Activated naive CD4-positive, alpha-beta T cell (primary cell): ENCODE measurements at places on chromosomes 2 and 18.

- DNase-seq = no peak
Measured at GRCh38 chr2:190382851-190383250, 25.3 kb upstream of the MFSD6 start.

DNA sequence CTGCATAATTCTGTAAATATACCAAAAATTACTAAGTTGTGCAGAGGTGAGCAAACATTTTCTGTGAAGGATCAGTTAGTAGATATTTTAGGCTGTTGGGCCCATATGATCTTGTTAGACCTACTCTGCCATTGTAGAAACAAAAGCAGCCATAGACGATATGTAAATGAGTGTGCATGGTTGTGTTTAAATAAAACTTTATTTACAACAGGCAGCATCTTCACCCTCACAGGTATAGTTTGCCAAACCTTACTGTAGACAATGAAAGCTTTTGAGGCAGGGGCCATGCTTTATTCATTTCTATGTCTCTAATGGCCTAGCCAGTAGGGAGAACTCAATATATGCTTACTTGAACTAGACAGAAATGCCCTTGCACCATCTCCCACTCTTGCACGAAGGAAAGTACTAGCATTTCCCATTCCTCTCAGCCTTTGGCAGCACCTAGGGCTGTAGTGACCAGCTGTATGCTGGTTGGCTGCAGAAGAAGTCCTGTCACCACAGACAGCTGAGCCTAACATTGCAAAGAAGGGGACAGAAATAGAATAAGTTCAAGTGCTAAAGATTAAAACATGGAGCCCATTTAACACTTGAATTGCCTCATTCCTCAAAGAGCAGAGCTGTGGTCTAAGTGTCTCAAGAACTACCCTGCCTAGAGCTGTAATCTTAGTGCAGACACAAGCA is 305.1 kb upstream of the MGAT5 start:
- no peak for DNase-seq

DNA sequence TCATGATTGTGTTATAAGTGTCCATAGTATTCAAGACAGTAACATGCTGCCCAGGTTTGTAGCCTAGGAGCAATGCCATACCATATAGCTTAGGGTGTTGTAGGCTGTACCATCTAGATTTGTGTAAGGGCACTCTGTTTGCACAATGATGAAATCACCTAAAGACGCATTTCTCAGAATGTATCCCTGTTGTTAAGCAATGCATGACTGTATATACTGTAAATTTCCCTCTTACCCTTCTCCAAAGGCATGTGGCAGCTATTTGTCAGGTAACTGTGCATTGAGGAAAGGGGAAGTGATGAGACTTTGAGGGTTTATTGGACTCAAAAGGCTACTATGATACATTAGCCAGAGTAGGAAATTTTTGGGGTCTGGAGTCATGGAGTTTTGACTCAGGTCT is 180.8 kb downstream of the VAPA start:
- DNase-seq = no peak

GRCh38 chr2:37230581-37230980 is 815 bp downstream of the CEBPZ start:
- no peak for DNase-seq

DNA sequence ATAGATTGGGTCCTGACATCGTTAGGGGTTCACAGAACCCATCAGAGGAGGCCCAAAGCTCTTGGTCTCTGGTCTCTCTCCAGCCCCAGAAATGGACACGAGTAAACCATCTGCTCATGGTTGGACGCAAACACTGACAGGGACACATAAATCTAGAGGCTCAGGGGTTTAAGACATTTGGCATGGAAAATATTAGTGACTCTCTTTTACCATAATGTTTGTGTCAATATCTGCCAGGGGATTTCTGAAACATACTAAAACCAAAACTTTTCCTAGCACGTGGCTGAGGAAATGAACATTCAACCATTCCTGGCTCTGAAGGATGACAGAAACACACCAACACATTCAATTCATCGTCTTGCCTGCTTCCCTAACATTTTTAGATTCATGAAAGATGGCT is 226.2 kb downstream of the SP3 start:
- DNase-seq = no peak

- no peak for DNase-seq
Measured at GRCh38 chr18:61031626-61032025, 301.6 kb upstream of the CDH20 start.

GRCh38 chr2:240296104-240296406 is 139.4 kb upstream of the GPC1 start:
- DNase-seq = no peak

DNA sequence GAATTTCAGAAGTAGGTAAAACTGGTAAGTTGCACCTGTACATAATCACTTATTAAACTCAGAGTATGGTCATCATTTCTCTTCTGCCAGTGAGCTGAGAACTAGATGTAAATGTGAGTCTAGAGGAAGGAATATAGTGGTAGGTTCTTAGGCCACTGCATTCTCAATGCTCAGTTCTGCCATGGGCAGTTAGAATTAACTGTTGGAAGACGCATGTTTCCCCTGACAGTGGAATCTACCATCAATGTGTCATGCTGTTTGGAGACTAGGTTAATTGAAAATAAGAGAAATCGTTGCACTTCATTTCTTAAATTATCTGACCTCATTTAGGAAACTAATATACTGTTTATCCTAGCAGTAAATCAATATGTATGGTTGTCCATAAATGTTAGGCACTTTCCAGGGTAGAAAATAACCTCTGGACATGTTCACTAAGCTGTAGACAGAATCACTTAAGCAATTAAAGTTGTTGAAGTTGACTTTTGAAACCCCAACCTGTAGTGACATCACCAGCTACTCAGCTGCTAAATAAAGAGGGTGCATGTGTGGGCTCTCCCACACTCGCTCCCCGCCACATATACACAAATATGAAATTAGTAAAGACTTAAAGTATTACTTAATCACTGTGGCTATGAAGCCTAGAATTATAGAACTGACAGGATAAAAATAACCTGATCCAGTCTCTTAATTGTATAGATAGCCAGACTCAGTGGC is 91.5 kb upstream of the NOSTRIN start:
- DNase-seq = no peak

GRCh38 chr2:95264624-95265023 is 9.6 kb upstream of the PROM2 start:
- DNase-seq = no peak

DNA sequence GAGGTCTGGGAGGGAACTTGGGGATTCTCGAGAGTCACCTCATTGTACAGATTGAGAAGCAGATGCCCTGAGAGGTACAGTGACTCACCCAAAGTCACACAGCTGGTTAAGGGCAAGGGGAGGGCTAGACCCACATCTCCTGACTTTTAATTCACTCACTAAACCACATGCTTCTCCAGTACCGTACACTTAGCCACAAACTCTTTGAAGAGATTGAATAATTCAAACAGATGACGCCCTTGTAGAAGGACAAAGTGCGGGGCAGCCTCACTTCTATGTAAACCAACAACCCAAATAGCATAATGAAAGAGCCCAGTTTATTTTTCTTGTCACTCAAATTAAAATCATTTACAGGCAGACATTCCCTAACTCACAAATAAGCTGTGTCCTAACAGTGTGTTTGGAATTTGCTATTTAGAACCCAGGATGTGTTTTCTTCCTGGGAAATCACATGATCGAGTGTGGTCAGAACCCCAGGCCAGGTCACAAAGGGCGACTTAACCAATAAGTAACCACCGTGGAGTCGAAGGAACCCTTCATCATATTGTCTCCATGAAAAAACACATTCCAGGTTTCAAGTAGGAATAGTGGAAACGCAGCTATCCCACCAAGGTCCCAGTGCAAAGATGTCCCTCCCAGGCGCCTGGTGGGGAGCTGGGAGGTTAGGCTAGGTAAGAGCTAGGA is 35.8 kb upstream of the PTPN4 start:
- DNase-seq = no peak

- no peak for DNase-seq
Measured at GRCh38 chr18:63753676-63754075, 21.5 kb upstream of the SERPINB7 start.

DNA sequence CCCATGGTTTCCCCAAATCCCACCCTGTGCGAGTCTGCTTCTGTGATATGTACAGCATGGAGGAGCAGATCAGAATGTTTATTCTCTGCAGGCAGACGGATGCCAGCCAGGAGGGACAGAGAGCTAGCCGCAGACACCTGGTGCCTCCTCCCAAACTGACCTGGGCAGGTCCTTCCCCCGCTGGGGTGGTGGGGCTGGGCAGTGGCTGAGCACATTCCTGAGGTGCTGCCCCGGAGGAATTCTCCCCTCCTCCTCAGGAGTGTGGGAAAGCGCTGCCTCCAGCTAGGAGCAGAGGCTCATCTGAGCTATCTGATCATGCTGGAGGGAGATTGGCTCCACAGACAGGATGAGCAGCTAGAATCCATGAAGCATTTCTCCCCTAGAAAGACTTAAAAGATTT is 21.7 kb downstream of the C2orf92 start:
- DNase-seq = no peak

GRCh38 chr2:42421157-42421485 is 60.1 kb upstream of the COX7A2L start:
- DNase-seq = no peak

DNA sequence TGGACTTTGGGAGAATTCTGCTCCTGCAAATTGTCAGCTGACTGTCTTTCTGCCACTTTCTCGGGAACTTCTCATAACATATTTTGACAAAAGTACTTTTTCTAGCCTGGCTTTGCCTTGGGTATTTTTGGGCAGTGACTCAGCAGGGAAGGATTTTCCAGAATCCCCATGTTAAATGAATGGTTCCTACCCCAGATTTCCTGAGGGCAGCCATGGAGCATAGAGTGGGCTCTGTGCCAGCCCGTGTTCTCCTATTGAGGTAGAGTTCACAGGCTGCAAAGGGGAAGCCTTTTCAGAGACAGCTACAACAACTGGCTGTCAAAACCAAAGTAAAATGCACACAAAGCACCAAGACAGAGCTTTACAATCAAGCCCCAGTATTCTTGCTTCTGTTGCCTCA is 59.8 kb downstream of the BMP10 start:
- no peak for DNase-seq

GRCh38 chr18:46321955-46322354 is 217.8 kb downstream of the HAUS1 start:
- no peak for DNase-seq

DNA sequence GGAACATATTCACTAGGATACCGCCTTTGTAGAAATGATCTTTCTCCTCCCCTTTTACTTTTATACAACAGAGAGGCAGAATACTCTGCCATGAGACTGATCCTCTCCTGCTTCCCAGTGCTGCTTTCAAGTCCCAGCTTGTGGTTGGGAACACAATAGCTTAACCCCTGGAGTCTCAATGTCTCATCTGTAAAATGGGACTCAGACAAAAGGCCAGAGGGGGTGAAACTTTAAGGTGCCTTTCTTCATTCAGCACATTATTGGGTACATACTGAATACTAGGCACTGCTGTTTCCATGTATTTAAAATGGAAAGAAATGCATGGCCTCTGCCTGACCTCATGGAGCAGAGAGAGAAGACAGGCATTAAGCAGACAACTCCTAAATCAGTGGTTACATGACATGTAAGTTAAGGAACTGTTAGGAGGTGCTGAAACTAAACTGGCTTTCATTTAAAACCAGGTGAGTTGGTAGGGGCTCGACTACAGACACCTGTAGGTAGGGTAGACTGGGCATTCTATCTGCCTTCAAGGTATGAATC is 53.8 kb downstream of the MAP4K4 start:
- DNase-seq = no peak

DNA sequence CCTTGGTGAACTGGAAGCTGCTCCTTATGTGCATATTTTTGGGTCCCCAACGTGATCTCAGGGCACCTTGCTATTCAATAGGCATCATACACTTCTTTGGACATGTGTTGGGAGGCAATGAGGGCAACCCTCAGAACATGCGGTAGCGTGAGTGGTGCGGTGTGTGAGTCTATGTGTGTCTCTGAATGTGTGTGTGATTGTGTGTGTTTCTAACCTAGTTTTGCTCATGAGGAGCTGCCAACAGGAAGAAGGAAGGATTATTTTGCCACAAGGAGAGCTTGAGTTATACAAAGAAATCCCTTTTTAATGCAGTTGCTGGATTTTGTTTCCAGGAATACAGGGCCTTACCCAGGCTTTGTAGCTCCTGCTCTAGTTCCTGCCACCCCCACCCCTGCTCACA is 75.8 kb upstream of the ITGA6 start:
- DNase-seq = no peak

DNA sequence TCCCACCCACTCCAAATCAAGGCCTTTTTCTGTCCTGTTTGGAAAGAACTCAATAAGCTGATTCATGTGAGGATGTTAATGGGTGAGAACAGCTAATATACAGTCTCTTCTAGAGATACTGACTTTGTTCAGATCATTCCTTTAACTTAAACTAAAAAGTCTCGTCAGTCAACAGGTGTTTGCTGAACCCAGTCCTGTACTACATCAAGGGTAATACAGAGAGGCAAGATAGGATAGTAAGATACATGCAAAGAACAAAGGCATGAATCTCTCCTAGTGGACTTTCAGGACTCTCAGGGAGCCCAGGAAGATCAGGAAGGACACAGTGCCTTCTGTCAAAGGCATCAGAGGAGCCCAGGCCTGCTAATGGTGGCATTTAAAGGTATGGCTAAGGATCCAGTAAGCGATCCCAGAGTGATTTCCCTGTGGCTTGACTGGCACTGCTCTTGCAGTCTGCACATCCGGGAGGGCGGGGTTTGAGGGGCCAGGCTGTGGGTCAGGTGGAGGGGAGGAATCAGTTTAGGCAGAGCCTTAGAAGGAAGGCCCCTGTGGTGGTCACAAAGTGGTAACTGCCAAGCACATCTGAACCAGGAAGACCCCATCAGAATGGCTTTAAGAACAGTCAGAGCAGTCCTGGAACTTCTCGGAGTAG is 54.0 kb downstream of the EPAS1 start:
- DNase-seq = no peak

DNA sequence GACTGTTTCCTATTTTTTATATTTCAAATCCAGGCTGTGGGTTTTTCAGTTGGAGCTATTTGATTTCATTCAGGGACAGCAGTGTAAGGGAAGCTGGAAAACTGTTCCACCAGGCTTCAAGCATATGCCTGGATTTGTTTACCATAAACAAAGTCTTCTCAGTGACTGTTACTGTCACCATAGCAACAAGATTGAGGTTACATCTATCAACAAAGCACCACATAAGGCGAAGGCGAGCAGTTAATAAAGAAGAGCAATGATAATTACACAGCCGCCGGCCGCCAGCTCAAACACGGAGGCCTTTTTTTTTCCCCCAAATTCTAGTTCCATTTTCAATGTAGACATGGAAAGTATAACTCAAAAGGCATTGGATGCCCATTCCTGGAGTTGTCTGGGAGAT is 553.7 kb upstream of the SYT4 start:
- DNase-seq = no peak

DNA sequence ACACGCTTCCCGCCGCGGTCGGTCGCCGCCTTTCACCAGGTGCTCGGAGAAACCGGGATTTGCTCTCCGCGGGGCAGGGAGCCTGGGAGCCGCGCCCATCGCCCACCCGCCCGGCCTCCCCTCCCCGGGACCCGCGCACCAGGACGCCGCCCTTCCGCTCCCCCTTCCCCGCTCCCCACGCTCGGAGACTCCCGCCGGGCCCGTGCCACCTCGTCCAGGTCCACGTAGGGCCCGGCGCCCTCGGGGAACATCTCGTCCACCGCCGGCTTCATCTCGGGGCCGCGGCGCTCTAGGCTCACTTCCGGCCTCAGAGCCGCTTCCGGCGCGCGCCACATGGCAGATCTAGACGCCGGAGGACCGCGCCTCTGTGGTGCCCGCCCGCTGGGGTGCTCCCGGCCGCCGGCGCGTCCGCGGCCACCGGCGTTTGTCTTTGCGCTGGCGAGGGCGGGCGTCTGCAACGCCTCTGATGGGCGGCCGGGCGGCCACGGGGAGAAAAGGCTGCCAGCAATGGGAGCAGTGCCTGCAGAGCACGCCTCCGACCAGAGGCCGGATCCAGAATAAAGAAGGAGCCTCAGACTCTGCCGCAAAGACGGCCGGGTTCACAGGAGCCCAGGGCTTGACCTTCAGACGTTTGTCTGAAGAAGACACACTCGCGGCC is at the start of gene COPS9:
Gene COPS9, minus strand, starts transcription at position 293 of the 658 bp plus-strand sequence. Its CDS starts 21 bp downstream, at position 272.
- peak; percentile 66 for DNase-seq
